Activated T-helper 17 cell treated with anti-CD3 and anti-CD28 coated beads, Interleukin-2, amount 50 U/mL, for 72 hours (primary cell): ENCODE measurements at places on chromosomes 12 and 14.

DNA sequence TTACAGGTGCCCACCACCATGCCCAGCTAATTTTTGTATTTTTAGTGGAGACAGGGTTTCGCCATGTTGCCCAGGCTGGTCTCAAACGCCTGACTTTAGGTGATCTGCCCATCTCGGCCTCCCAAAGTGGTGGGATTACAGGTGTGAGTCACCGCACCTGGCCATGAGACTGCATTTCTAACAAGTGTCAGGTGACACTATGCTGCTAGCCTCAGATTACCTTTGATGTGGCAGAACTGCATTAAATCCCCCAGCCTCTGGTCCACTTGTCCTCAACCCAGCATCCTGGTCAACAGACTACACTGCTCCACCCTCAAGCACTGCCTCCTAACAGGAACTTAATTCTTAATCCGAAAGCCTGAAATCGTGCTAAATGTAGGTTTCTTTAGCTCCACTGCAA lies 13.1 kb downstream of the LGMN start:
- no peak overlapping the region for H3K4me3 ChIP-seq
- peaks cover 16% of the 10 kb centered on the region for H3K36me3 ChIP-seq

DNA sequence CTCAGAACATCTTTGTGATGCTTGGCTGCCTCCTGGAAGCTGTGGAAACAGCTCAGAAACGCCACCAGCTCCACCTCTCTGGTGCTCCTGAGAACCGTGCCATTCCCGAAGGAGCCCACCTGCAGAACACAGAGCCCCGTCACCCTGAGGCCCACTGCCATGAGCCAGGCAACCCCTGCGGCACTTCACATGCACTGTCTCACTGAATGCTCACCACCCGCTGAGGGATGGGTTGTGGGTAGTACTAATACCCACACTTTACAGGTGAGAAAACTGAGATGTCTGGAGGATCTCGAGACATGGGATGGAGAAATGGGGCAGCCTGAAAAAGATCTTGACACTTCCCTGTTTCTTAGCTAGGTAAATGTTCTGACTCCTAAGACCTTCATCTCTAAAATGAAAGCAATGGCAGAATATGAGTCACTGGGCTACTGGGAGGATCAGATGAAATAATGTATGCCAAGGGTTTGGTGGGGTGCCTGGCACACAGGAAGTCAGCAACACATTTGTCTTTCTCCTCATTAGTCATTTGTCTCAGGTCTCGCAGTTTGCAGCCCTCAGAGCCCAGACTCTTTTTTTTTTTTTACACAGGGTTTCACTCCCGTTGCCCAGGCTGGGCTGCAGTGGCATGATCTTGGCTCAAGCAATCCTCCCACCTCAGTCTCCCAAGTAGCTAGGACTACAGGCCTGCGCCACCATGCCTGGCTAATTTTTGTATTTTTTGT lies 5.3 kb downstream of the OASL start:
- peaks cover 26% of the 10 kb centered on the region for H3K4me1 ChIP-seq
- H3K27me3 ChIP-seq = no peaks in the 10 kb centered on the region
- peak; percentile 85 for ATAC-seq
- H3K27ac ChIP-seq = peak overlapping the region; percentile 86
- H3K36me3 ChIP-seq = peaks cover 7% of the 10 kb centered on the region

GRCh38 chr14:33369041-33369440 lies 430.4 kb downstream of the NPAS3 start:
- H3K4me3 ChIP-seq = no peak overlapping the region
- H3K36me3 ChIP-seq = no peaks in the 10 kb centered on the region
- no peak for ATAC-seq
- no peaks in the 10 kb centered on the region for H3K27me3 ChIP-seq
- no peak overlapping the region for H3K27ac ChIP-seq

- ATAC-seq = no peak
- H3K27me3 ChIP-seq = peaks cover 17% of the 10 kb centered on the region
- H3K4me1 ChIP-seq = no peaks in the 10 kb centered on the region
- H3K4me3 ChIP-seq = no peak overlapping the region
- H3K27ac ChIP-seq = no peak overlapping the region
- no peaks in the 10 kb centered on the region for H3K36me3 ChIP-seq
Measured at GRCh38 chr14:59055006-59055405, 133.5 kb upstream of the DAAM1 start.

DNA sequence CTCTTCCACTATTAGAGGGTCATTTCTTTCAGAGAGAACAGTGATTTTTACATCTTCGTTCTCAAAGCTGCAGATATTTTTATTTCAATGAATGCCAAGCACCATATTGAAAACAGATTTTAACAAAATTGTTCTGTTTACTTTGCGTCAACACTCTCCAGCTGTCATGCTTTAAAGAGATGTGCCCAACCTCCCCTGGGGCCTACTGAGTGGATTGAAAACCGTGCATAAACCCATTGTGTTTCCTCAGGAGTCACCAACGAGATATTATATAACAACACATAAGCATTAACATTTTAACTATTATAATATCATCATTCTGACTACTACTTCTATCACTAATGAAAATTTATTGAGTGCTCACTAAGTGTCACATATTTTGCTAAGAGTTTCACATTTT lies 81.6 kb downstream of the MYF5 start:
- no peak for ATAC-seq
- H3K36me3 ChIP-seq = no peaks in the 10 kb centered on the region
- no peaks in the 10 kb centered on the region for H3K4me1 ChIP-seq
- no peaks in the 10 kb centered on the region for H3K27me3 ChIP-seq

DNA sequence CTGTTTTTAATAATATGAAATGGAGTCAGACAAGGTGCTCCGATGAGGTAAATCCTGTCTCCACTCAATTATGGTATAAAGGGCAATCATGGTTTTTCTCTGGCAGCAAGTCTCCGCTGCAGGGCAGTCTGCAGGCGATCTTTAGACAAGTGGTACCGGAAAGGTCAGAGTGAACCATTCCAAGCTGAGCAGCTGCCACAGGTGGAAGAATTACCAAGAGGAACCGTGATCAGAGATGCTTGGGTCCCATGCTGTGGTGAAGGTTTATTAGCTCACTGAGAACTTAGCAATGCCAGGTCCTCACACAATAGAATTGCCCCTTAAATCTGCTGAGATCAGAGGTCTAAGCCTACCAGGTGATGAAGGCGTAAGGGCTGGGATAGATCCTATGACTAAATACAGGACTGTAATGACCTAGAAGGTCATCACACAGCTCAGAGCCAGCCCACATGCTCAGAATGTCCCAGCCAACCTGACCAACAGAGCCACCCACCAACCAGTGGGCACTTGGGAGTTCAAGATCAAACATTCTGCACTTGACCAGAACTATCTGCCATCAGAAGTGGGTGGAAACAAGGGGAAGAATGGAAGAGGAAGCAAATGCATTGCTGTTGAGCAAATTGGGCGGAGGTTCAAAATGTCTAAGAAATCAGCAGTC lies 175.2 kb upstream of the BCL2L14 start:
- H3K4me1 ChIP-seq = peaks cover 7% of the 10 kb centered on the region
- H3K27ac ChIP-seq = no peak overlapping the region
- no peak overlapping the region for H3K4me3 ChIP-seq
- peaks cover 44% of the 10 kb centered on the region for H3K36me3 ChIP-seq
- no peaks in the 10 kb centered on the region for H3K27me3 ChIP-seq

- ATAC-seq = no peak
- no peak overlapping the region for H3K27ac ChIP-seq
- no peaks in the 10 kb centered on the region for H3K4me1 ChIP-seq
- no peaks in the 10 kb centered on the region for H3K27me3 ChIP-seq
- H3K4me3 ChIP-seq = no peak overlapping the region
Measured at GRCh38 chr14:61585598-61586543, 109.4 kb upstream of the HIF1A start.

GRCh38 chr14:36771028-36771640 lies 109.5 kb downstream of the PAX9 start:
- ATAC-seq = no peak
- H3K27ac ChIP-seq = no peak overlapping the region
- H3K36me3 ChIP-seq = no peaks in the 10 kb centered on the region
- H3K4me3 ChIP-seq = no peak overlapping the region
- no peaks in the 10 kb centered on the region for H3K27me3 ChIP-seq
- no peaks in the 10 kb centered on the region for H3K4me1 ChIP-seq

- H3K4me3 ChIP-seq = no peak overlapping the region
- ATAC-seq = no peak
- H3K36me3 ChIP-seq = no peaks in the 10 kb centered on the region
- peaks cover 1% of the 10 kb centered on the region for H3K27me3 ChIP-seq
- no peaks in the 10 kb centered on the region for H3K4me1 ChIP-seq
Measured at GRCh38 chr12:28925719-28926376, 223.2 kb upstream of the FAR2 start.

DNA sequence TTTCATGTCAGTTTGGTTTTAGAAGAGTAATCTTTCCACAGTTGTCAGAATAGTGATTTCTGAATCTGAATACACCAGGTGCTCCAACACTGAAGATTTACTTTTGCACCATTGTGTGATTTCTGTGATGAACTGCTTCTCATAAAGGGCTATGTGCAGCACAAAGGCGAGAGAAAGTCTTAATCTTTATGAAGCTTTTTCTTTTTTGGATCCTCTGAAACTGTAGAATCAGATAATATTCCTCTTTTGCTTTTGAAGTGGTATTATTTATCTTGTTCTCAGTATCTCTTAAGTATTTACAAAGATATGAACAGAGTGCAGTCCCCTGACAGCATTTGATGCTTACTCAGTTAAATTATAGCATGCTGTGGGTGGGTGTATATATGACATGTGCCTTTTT lies 207.8 kb downstream of the NAV3 start:
- no peak for ATAC-seq
- no peak overlapping the region for H3K27ac ChIP-seq
- H3K4me1 ChIP-seq = no peaks in the 10 kb centered on the region
- no peaks in the 10 kb centered on the region for H3K27me3 ChIP-seq
- no peak overlapping the region for H3K4me3 ChIP-seq
- H3K36me3 ChIP-seq = no peaks in the 10 kb centered on the region

DNA sequence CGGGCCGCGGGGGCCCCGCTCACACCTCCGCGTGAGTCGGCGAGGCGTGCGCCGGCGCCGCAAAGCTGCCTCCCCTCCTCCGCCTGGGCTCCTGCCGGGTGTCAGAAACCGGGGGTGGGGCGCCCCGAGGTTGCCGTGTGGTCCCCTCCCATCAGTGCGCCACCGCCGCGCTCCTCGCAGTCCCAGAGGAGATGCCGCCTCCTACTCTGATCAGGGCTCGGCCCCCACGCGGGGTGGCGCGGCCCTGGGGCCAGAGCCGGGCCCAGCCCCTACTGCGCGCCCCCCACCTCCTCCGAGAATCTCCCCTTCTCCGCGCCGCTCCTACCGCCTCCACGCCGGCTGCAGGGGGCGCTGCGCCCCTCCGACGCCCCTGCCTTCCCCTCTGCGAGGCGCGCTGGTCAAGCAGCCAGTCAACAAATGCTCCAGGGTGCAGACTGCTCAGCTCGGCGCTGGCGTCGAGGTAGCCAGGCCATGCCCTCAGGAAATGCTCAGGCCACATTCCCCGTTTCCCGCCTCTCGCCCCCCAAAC lies 467 bp upstream of the JAG2 start:
- peaks cover 15% of the 10 kb centered on the region for H3K27me3 ChIP-seq
- H3K36me3 ChIP-seq = no peaks in the 10 kb centered on the region
- H3K4me1 ChIP-seq = peaks cover 7% of the 10 kb centered on the region
- H3K27ac ChIP-seq = no peak overlapping the region
- peak; percentile 18 for ATAC-seq
- H3K4me3 ChIP-seq = peak overlapping the region; percentile 68

DNA sequence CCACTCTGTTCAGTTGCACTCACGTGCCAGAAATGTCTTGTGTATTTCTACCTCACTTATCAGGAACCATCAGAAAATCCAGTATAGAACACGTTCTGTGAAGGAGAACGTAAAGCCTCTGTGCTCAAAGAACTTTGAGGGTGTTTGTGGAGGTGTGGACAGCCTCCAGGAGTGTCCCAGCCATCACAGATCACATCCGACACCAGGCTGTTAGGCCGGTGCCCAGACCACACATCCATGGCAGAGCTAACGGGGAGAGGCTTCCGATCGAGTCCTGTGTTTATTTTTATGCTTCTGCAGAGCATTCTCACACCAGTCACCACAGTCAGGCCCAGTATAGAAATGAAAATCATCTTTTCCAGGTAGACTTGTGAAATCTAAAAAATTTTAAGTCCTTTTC lies 53.6 kb downstream of the TPCN1 start:
- peaks cover 60% of the 10 kb centered on the region for H3K36me3 ChIP-seq
- no peaks in the 10 kb centered on the region for H3K4me1 ChIP-seq
- H3K27me3 ChIP-seq = no peaks in the 10 kb centered on the region
- no peak for ATAC-seq

DNA sequence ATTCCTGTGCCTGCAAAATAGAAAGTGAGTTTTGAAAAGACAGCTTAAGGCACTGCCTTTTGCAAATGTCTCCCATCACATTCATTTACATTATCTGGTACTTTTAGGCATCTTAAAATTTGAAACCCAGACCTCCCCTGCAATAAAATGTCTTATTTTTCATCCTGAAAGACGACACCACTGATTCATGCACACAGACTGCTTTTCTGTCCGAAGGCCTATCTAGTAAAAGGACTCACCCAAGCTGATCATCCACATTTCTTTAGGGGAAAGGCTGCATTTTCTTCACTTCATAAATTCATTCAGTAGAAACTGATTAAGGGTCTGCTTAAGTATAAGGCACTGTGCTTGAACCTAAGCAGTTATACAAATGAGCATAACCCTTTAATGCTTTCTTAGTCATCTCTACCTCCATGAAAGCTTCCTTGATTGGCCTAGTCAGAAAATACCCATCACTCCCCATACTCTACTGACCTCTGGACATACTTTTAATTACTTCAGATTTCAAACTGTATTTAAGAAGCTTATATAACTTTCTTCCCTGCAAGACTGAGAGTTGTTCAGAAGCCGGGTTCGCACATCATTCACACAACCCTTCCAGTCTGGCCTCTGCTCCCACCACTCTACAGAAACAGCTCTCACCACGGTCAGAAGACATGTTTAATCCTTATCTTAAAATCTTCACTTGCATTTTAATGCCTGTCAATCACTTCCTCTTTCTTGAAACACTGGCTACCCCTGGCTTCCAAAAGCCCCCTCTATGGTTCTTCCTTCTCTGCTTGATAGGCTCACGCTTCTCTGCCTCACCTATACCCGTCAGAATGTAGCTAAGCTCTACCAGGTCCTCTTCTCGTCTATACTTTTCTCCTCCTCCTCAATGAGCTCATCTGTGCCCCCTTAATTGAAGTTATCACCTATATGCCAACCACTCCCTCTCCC lies 288.6 kb downstream of the MED13L start:
- ATAC-seq = no peak
- no peak overlapping the region for H3K4me3 ChIP-seq
- no peaks in the 10 kb centered on the region for H3K27me3 ChIP-seq
- peaks cover 82% of the 10 kb centered on the region for H3K36me3 ChIP-seq
